ENCODE measurements at places on chromosomes 11 and 22. TPM values are rescaled to one million over a fixed set of nuclear protein-coding genes. Genes with fewer than 3 reads are reported as not detected.

GRCh38 chr22:29202212-29203192, 3.2 kb upstream of the EMID1 start:
- DNase-seq: no peak

Gene FGF19
- not detected for polyA plus RNA-seq

Gene CAPN5
- 28.8 TPM for polyA plus RNA-seq

DNA sequence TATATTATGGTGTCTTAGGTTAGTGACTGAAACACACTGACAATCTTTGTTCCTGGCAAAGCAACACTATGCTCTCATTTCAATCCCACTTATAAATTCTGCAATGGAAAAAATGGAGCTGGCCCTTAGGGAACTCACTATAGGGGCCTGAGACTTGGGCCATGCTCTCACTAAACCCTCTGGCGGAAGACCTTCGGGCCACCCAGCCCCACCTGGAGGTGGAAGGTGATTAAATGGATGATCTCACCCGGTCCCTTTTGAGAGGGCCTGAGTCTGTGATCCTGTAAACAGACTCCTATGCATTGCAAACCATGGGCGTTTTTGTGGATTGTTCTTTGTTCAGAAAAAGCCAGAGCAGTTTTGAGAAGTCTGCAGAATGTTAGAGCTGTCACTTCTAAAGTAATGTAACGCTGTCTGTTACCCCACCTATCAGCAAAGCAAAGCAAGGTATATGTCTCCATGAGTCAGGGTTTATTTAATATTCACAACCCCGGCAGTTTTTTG, 17.0 kb upstream of the CDON start:
- DNase-seq: peak; percentile 42

- no peak for DNase-seq
These were observed 1984.1 kb upstream of the RAG2 start for GRCh38 chr11:38582151-38582550.

DNA sequence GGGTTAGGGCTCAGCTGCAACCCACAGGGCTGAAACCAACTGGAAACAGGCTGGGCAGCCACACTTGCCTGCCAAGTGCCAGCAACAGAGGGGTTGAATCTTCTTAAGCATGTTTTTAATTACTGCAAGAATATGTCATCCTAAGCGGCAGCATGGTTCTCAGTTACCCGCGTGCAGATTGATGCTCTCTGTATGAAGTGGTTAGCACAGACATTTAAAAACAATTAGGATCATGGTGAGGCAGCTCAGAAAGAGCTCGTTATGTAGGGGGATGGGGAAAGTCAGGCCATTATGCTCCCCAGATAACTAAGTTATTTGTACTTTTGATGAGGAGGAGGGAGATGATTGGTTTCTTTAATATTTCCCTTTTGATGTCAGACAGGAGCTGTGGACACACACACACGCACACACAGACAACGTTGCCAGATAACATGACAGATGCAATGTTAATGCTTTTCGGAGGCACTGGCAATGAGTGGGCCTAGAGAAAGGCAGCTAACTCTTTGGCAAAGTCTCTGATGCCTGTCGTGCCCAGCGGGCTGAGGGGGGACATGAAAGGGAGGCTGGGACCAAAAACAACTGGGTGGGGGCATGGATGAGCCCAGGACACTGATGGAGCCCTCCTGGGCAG, 389.7 kb downstream of the NXPE2 start:
- DNase-seq: no peak

DNA sequence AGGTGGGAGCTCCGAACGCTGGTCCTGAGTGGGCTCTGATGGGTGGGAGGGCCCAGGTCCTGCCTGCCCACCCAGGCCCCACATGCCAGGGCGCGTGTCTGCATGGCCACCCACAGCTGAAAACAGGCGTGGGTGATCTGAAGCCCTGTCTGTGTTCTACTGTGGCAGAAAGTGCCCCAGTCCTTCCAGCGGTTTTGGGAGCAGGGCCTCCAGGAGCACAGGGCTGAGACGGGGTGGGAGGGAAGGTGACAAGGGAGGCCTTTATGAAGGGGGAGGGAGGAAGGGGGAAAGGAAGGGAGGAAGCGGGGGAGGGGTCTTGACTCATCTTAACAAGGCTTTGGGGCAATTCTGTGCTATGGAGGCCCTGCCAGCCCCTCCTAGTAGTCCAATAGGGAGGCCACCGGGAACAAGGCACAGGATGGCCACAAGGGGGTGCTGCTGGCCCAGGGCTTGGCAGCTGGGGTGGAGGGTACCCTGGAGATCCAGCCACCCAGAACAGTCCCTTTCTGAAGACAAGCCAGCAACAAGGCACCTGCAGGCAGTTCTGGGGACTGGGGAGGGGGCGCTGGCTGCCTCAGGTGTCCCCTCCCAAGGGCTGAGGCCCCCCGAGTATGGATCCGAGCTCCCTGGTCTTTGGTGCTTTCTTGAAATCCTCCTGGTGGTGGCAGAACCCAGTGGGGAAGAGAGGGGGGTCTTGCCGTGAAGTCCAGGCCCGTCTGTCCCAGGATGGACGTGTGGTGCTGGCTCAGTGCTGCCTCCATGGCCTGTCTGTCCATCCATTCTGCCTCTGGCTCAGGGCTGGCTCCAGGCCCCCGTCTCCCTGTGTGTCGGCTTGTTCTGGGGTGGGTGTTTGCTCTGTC, 6.3 kb upstream of the FADS3 start:
- DNase-seq: peak; percentile 85

GRCh38 chr11:2294926-2295290, 6.8 kb downstream of the C11orf21 start:
- no peak for DNase-seq

- DNase-seq: no peak
These were observed 153.7 kb downstream of the TBC1D22A start for GRCh38 chr22:46915950-46916730.

GRCh38 chr11:69376155-69377028, 82.4 kb downstream of the MYEOV start:
- DNase-seq: no peak

- DNase-seq: peak; percentile 66
These were observed 539 bp downstream of the EIF4ENIF1 start for GRCh38 chr22:31488988-31489617.

Gene C11orf65
- 0.34 TPM for polyA plus RNA-seq

Gene PATE2
- 0.69 TPM for polyA plus RNA-seq

- no peak for DNase-seq
These were observed 619 bp downstream of the LRRC75B start for GRCh38 chr22:24592058-24592850.

- peak; percentile 70 for DNase-seq
These were observed 119.7 kb downstream of the ETS1 start for GRCh38 chr11:128467610-128468041.

- no peak for DNase-seq
These were observed 253.6 kb upstream of the LRRC4C start for GRCh38 chr11:41713030-41713429.

DNA sequence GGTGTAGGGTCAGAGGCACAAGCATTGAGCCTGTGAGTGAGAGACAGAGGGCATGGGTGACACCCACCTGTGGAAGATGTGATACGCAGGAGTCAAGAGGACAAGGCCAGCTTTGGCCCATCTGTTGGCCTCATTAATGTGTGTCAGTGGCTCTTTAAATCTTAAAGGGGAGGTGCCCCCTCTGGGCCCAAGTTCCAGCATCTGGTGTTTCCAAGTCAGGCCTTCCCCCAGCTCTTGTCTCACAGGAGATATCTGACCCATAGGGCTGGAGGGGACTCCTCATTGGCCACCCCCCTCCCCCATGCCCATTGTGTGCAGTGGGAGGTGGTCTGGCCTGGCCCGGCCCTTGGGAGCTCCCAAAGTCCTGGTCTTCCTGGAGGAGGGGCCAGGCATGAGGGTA, 8.9 kb downstream of the KCNK7 start:
- no peak for DNase-seq

GRCh38 chr11:80955588-80955987, 1514.8 kb upstream of the TENM4 start:
- DNase-seq: no peak

DNA sequence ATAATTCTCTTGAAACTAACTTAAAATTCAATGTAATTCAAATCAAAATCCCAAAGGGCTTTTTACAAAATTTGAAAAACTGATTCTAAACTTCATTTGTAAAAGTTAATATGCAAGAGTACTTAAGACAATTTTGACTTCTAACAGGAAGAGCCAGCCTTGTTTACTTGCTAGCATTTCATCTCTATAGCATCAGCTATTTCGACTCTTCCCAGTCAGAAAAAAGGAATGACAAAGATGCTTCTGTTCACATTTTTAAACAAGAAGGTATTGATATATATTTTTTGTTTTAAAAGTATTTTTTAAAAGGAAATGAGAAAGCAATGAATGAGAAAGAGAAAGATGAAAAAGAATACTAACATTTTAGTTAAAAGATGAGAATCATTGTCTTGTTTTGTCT, 16.4 kb downstream of the SLN start:
- no peak for DNase-seq

Gene FAM180B
- polyA plus RNA-seq: not detected

GRCh38 chr11:71200172-71200716, 52.1 kb downstream of the SHANK2 start:
- DNase-seq: no peak

Gene HEPHL1
- 0.17 TPM for polyA plus RNA-seq

- DNase-seq: no peak
These were observed 30.6 kb upstream of the ROBO3 start for GRCh38 chr11:124834526-124835180.

DNA sequence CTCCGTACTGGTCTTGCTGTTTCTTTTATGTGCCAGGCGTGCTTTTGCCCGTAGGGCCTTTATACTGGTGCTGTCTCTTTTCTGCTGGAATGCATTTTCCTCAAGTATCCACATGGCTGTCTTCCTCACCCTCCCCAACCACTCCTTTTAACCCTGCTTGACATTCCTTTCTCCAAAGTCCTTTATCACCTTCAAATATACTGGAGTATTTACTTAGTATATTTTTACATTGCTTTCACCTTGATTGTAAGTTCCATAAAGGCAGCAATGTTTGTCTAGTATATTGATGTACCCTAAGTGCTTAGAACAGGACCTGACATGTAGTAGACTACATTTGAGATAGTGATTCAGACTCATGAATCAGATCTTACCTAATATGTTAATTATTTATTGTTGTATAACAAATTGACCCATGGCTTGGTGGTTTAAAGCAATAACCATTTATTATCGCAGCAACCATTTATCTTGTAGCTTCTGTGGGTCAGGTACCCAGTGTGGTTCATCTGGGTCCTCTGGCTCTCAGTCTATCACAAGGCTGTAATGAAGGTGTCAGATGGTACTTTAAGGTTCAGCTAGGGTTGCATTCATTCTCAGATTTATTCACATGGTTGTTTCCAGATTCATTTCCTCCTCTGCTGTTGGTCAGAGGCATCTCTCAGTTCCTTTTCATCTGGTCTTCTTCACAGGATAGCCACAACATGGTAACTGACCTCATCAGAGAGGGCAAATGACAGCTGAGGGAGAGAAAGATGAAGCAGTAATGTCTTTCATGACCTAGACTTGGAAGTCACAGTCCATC, 34.2 kb downstream of the DDX10 start:
- no peak for DNase-seq

GRCh38 chr22:45896153-45896951, 80.6 kb downstream of the WNT7B start:
- DNase-seq: peak; percentile 58

DNA sequence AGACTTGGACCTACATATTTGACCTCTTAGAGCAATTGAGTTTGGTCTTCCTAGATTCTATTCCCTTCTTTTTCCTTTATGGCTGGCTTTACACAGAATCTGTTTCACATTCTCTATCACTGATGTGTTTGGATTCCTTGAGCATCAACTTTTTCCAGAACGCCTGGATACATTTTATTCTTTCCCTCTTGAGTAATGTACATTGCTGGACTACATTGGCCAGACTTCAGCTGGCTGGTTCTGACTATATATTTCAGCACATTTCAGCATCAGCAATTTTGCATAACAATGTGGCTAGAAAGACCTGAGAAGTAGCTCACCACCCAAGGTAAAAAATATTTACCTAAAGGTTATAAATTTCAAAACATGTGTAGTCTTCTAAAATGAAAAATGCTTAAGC, 2198.2 kb upstream of the RAG2 start:
- DNase-seq: no peak

- no peak for DNase-seq
These were observed 93.0 kb downstream of the SLC1A2 start for GRCh38 chr11:35326266-35326879.

- DNase-seq: no peak
These were observed 1.1 kb downstream of the OOSP4B start for GRCh38 chr11:60018058-60018457.

- DNase-seq: no peak
These were observed 21.8 kb upstream of the PIK3C2A start for GRCh38 chr11:17229481-17230152.

DNA sequence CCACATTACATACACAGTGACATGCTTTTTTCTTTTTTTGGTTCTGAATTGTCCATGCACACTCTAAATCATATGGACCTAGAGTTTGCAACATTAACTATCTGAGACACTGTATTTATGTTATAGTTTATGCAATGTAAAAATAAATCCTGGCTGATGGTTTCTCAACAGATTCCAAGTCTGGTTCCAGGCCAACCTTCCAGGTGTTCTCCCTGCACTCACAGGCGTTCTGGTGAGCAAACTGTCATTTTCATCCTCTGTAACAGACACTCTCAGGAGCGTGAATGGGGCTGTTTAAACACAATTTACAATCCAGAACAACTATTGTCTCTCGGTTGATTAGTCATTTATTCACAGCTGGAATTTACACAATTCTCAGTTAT, 36.5 kb upstream of the ANKK1 start:
- no peak for DNase-seq

- no peak for DNase-seq
These were observed 57.3 kb downstream of the ELMOD1 start for GRCh38 chr11:107648242-107648641.

Gene JAML
- polyA plus RNA-seq: 5.0 TPM

DNA sequence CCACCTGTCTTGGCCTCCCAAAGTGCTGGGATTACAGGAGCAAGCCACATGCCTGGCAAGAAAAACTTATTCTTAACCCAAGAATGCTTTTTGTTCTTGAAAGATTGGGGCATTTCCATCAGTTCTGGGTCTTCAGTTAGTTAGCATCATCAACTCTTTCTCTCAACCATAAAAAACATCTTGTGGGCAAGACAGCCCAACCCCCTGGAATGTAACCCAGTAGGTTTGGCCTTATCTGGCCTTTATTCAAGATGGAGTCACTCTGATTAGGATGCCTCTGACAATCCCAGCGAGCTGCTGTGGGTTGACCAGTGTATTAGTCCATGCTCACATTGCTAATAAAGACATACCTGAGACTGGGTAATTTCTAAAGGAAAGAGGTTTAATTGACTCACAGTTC, 9.2 kb upstream of the TPCN2 start:
- no peak for DNase-seq

DNA sequence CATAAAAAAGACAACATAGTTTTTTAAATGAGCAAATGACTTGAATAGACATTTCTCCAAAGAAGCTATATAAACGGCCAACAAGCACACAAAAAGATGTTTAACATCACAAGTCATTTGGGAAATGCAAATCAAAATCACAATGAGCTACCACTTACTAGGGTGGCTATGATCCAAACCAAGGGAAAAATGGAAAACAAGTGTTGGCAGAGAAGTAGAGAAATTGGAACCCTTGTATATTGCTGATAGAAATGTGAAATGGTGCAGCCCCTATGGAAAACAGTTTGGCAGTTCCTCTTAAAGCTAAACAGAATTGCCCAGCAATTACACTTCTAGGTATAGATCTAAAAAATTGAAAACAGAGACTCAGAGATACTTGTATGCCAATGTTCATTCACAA, 29.0 kb downstream of the PAMR1 start:
- DNase-seq: no peak

GRCh38 chr11:2789331-2789730, 89.5 kb upstream of the KCNQ1OT1 start:
- no peak for DNase-seq

- DNase-seq: no peak
These were observed 2.7 kb downstream of the GNAZ start for GRCh38 chr22:23072911-23073491.
